ENCODE measurements at places on chromosomes 7 and 10.

DNA sequence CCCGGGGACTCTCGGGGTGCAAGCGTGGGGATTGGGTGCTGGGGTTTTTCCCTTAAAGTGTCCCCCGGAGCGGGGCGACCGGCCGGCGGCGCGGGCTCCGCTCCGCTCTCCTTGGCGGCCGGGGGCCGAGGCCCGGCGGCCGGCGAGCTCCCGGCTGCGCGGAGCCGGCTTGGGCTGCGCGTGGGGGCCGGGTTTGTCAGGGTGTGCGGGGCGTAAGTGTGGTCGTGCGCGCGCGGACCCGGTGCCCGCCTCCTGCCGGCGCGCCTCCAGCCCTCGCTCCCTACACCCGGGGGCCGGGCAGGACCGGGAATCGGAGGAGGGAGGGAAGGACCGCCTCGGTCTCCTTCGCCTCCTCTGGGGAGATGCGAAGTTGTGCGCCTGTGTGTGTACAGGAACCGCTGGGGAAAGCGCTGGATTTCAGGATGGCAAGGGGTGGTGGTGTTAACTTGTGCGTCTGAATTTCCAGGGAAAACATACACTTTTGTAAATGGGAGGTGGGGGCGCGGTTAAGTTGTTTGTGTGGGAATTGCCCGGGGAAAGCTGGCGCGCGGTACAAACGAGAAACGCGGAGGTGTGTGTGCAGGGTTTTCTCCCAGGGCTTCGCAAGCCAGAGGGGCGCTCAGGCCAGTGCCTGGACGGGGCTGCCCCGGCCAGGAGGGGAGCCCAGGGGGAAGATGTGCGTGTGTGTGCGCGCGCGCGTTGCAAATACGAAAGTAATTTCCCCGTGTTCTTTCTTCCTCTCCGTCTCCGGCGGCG is 737 bp downstream of the ZMIZ1 start:
- no peak for DNase-seq

DNA sequence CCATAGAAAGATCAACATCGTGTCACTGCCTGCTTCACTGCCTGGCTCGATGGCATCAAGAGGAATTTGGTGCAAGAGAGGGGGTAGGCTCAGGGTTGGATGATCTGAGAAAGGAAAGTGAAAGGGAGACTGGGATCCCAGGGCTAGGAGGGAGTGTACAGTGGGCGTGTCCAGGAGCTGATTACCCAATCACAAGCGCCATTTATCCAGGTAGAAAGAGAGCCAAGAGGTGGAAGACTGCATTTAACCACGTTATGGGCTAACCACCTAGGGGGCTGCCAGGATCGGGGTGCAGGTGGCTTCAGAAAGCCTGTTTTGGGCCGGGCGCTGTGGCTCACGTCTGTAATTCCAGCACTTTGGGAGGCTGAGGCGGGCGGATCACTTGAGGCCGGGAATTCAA is 10.3 kb downstream of the PODXL start:
- DNase-seq = no peak

- DNase-seq = no peak
These were observed 75.3 kb upstream of the PPP1R9A start for GRCh38 chr7:94832051-94832450.

- DNase-seq = no peak
These were observed 78.1 kb upstream of the NRBF2 start for GRCh38 chr10:63054889-63055611.

DNA sequence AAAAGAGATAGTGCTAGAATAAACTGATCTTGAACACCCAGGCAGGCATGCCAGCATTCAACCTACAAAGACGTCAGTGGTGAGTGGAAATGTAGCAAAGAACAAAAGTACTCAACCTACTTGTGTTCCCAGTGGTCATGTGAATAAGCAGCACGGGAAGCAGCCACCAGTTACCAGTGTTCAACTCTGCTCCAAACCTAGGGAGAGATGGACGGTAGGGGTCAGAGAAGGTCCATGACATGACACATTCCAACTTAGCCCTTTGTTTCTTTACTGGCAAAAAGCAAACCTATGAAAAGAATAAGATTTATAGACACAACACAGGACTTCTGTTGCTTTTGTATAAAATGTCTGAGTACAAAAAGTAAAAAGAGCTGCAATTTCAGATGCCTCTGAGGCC is 511.4 kb downstream of the XPNPEP1 start:
- DNase-seq = no peak

DNA sequence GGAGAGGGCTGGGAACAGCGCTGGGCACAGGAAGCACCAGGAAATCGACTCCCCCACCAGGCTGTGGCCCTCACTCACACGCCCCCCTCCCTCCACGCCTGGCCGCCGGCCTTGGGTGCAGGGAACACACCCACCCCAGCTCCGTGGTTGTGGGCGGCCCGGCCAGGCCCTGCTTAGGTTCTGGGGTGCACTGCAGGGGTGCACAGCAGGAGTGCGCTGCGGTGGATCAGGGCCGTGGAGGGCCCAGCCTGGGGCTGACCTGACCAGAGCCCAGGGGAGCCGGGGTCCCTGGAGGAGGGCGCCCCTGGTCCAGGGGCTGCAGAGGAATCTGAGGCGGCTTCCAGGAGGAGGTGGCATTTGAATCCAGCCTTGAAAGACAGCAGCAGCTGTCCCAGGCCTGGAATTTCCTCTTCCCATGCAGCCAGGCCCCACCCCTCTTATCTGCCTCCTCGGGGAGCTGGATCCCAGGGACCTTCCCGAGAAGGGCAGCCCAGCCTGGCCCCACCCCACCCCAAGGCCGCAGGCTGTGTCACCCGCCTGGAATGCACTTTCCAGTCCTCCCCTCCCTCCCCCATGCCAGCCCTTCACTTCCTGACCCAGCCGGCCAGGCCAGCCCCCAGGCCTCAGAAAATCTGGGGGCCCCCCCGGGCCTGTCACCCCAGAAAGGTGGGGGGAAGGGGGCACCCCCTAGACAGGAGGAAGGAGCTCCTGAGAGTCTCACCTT is 18.4 kb upstream of the PDGFA start:
- DNase-seq = no peak

- no peak for DNase-seq
These were observed 6.1 kb upstream of the PDGFA start for GRCh38 chr7:525740-526139.

DNA sequence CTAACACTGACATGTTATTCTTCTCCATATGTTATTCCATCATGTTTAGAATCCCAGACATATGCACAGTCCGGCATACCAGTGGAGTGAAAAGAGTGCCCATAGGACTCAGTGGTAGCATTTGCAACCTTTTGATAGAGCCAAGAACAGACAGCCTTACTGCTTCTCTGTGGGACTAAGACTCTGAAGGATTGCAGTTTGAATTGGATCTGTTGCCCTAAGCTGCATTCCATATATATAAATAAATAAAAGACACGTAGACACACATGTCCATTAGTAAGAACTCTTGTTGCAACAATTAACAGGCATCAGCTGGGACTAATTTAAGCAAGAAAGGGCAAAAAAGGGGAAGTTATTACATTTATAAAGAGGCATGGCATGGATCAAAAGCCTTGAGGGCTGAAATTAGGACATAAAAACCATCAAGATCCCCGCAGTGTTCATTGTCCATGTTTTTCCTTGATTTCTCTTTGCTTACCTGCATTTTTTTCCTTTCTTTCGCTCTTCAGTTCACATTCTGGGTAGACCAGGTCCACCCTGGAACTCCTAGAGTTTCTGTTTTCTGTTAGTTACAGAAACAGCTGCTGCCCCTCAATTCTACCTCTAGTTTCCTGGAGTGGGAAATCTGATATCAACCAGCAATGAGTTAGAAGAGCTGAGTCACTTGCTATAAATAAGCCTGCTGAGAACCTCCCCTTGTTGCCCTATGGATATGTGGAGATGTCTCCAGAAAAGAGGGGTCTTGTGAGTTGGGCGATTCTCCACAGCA is 132.4 kb downstream of the SORCS1 start:
- DNase-seq = no peak

- DNase-seq = no peak
These were observed 352.2 kb downstream of the PRPF18 start for GRCh38 chr10:13938950-13939349.

DNA sequence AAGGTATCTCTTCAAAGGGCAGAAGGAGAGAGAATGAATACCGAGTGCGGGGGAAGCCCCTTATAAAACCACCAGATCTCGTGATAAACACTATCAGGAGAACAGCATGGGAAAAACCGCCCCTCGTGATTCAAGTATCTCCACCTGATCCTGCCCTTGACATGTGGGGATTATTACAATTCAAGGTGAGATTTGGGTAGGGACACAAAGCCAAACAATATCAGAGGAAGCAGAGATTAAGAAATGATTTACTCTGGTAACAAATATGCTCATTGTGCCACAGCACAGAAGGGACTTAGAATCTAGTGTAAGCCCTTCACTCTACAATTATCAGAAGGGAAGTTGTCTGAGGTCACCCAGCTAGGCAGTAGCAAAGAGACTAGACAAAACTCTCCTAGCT is 40.1 kb upstream of the ZNRF2 start:
- no peak for DNase-seq

DNA sequence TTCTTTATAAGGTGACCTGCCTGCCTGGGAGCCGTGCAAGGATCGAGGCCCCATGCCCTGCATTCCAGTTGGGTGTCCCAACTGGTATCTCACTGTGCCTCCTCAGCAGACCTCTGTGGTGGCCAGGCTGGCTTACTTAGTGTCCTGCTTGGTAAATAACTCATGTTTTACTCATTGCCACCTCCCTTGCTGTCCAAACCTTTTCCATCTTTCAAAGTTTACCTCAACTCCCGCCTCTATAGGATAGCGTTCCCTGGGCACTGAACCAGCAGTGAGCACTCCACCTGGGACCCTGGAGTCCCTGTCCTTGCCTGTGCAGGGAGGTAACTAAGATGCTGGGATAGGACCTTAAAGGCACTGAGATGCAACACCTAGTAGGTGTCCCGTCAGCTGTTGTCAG is 33.6 kb downstream of the SLC18A2 start:
- DNase-seq = no peak

DNA sequence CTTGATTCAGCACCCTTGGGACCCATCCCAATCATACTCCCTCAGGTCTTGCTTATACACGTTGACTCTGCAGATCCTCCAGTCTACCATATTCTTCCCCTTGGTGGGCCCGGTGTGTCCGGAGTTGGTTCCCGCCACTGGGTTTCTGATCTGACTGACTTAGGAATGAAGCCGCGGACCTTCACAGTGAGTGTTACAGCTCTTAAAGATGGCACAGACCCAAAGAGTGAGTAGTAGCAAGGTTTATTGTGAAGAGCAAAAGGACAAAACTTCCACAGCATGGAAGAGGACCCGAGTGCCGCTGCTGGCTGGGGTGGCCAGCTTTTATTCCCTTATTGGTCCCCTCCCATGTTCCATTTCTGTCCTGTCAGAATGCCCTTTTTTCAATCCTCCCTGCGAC is 5.9 kb upstream of the GDF10 start:
- DNase-seq = no peak

GRCh38 chr7:34928052-34928451 is 109.2 kb downstream of the DPY19L1 start:
- peak; percentile 2 for DNase-seq

GRCh38 chr7:28362812-28363211 is 49.5 kb upstream of the CREB5 start:
- DNase-seq = no peak

DNA sequence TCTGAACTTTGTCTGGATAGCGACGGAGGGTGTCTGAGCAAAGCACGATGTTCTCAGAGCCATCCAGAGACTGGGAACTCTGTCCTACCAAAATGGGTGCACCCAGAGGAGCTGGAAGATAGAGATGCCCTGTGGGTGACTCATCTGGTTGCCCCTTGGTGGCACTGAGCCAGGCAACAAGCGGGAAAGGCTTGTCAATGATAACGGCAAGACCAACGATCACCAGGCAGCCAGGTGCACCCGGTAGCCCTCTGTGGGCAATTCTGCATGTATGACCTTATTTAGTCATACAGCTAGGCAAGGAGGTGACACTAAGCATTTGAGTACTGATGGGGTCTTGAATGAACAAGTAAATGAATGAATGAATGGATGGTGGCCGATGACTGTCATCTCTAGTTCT is 2.8 kb upstream of the ELN start:
- DNase-seq = no peak

GRCh38 chr10:46518028-46518725 is 38.3 kb downstream of the GPRIN2 start:
- no peak for DNase-seq

DNA sequence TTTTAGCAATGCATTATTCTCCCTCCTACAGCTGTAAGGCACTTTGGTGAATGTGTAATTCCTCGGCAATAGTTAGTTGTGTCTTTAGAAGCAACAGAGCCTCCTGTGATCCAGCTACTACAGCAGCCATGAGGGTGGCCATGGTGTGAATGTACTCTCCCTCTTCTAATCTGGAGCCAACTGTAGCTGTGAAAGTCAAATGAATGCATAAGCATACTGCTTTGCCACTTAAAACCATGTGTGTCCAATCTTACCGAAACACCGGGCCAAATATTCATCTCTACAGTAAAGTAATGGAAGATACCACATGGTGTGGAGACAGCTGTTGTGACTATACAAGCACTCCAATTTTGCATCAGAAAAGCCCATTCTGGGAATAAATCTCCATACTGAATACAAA is 195.0 kb downstream of the DNAJC1 start:
- no peak for DNase-seq

- DNase-seq = no peak
These were observed 34.9 kb upstream of the LOXL4 start for GRCh38 chr10:98302741-98303365.

GRCh38 chr10:92690915-92691590 is 1.3 kb downstream of the HHEX start:
- no peak for DNase-seq

- DNase-seq = no peak
These were observed 29.3 kb downstream of the DNAJC12 start for GRCh38 chr10:67808704-67809103.

DNA sequence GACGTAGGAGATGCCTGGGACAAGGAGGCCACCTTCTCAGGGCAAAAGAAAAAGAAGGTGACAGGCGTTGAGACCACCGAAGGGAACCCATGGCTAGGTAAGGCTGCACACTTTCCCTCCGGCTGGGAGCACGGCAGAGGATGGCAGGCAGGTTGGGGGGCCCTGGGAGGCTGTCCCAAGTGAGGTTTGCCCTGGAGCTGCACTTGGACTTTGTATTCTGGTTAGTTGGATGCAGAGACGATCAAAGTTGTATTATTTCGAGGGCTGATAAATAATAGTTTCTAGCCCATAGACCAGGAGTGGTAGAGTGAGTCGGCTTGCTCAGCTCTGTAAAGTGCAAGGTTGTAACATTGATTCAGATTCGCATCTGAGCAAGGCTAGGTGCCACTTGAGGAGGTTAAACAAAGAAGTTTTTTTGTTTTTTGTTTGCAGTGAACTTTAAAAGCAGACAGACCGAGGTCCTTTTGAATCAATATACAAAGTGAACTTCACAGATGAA is 608 bp downstream of the ENTPD7 start:
- DNase-seq = no peak

- DNase-seq = no peak
These were observed 95.5 kb downstream of the INPP5A start for GRCh38 chr10:132632851-132633684.

- DNase-seq = no peak
These were observed 11.0 kb downstream of the TLL2 start for GRCh38 chr10:96502561-96503282.

All from GM12864 (cell line).